ENCODE measurements at places on chromosomes 1 and 21.

GRCh38 chr1:156104065-156104810 is 10.3 kb upstream of the LMNA start:
- no peak for DNase-seq

GRCh38 chr21:43188592-43189210 is 19.9 kb downstream of the CRYAA start:
- no peak for DNase-seq

GRCh38 chr1:25797939-25798338 is 2.1 kb upstream of the SELENON start:
- DNase-seq = no peak

GRCh38 chr1:215891266-215892057 is 324.4 kb downstream of the KCTD3 start:
- no peak for DNase-seq

DNA sequence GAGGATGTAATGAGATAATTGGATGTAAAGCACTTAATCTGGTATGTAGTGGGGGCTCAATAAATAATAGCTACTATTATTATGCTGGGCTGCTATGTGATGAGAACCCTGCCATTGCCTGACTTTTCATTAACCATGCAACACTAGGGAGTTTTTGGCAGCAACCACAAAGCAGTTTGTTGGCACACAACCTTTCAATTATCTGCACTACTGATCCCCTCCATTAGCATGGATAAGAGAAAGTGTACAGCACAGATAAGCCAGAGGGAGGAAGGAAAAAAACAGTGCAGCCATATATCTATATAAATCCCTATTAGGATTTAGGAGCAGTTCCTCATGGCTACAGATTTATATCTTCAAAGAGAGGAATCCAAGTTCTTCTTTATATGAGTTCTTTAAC is 498.5 kb downstream of the NUF2 start:
- DNase-seq = no peak

DNA sequence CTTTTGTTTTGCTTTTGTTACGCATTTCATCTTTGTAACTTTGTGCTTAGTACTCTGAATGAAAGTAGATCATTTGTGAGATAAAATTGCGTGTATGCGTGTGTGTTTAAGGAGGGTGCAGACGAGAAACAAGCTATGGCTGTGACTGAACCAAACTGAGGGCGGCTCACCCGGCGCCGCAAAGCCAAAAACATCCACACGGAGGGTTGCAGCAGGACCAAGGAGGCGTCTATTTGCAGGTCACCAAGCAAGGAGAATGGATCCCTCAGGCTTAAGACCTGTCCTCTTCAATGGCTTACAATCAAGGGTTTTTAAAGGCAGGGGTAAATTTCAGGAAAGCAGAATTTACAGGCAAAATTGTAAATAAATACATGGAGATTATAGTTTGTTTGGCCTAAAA is 12.8 kb downstream of the GCSAML start:
- no peak for DNase-seq

Measured in NCI-H1930 (cell line).